ENCODE measurements at places on chromosomes 3 and 15.

DNA sequence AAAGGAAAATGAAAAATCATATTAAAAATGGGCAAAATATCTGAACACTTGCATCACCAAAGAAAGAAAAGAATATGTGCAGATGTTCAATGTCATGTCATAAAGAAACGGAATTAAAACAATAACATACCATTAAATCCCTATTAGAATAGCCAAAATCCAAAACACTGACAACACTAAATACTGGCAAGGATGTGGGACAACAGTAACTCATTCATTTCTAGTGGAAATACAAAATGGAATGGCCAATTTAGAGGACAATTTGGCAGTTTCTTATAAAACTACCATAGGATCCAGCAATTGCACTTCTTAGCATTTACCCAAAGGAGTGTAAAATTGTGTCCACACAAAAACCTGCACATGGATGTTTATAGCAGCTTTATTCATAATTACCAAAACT lies 542.5 kb upstream of the UBE2E2 start:
- DNase-seq, result no peak

- DNase-seq, result no peak
Observed at GRCh38 chr3:4061195-4061594, 242.0 kb upstream of the SETMAR start.

DNA sequence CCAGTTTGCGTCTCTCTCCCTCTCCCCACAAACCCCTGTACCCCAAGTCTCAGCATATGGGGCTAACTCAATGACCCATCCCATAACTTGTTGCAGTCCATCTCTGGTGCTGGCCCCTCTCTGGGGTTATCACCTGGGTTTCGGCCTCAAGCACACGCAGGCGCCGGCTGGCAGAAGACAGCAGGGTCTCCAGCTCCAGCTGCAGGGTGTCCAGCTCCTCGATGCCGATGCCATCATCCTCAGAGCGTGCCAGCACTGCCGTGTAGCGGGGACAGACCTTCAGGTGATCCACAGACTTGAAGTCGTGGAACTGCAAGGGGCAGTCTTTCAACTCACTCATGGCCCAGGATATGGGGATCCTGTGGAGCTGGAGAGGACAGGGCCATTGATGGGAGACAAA lies 1.1 kb downstream of the TADA3 start:
- DNase-seq, result no peak

GRCh38 chr3:192259661-192260060 lies 467.7 kb downstream of the FGF12 start:
- peak; percentile 46 for DNase-seq

- DNase-seq, result no peak
Observed at GRCh38 chr3:182470187-182470586, 323.1 kb upstream of the ATP11B start.

GRCh38 chr3:66041828-66042227 lies 3.1 kb upstream of the MAGI1 start:
- no peak for DNase-seq

GRCh38 chr3:176286476-176287085 lies 910.7 kb downstream of the TBL1XR1 start:
- no peak for DNase-seq

DNA sequence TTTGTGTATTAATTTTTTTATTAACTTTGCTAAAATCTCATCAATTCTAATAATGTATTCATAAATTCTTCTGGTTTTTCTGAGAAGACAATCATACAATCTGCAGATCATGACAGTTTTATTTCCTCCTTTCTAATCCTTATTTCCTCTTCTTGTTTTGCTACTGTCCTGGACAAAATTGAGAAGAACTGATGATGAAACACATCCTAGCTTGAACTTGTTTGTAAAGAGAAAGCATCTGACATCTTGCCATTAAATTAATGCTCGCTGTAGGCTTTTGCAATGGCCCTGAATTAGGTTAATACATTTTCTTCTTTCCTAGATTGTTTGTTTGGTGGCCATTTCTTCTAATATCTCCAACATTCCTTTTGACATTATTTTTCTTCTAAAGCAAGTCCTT lies 110.9 kb upstream of the TPM1 start:
- no peak for DNase-seq

DNA sequence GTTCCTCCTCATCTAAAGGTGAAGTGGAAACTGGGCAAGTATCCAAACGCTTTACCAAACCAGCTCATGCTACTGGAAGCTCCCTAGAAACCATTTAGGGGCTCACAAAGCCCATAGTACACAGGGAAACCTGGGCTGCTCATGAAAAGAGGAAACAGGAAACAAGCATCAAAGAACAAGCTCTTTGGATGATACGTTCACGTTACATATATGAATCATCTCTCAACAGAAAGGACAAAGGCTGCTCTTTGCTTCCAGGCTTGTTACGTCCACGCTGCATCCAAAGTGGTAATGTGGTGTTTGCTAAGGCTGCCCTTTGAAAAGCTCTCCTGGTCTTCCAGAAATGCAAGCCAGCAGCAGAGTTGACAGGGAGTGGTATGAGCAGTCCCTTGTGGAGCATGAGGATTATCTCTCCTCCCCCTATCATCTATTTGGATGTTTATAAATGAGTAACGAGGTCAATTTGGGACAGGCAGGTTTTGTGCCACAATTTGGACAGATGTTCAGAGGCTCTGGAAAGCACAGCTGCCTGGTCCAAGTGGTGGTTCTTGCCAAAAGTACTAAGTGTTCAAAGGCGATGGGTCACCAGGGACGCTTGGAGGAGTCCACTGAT lies 98.0 kb upstream of the RORA start:
- DNase-seq, result peak; percentile 72

- DNase-seq, result no peak
Observed at GRCh38 chr15:90020936-90021507, 19.9 kb downstream of the ZNF710 start.

DNA sequence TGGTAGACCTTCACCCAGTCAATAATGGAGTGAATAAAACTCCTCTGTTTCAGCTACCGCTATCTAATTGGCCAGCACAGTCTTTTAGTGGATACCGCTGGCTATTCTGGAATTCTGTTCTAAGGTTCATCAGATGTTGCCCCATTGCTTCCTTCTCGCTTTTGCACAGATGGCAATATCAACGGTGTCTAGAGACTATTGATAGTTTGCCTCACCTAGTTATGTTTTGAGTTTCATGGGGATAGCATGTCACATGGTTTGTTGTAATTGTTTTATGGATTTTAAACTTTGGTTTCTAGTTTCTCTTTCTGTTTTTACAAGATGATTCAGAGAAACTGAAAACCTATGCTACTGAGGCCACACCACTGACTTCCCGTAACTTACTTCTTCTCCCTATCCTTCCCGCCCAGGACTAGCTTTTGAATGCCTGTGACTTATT lies 2.0 kb downstream of the XRN1 start:
- peak; percentile 58 for DNase-seq

DNA sequence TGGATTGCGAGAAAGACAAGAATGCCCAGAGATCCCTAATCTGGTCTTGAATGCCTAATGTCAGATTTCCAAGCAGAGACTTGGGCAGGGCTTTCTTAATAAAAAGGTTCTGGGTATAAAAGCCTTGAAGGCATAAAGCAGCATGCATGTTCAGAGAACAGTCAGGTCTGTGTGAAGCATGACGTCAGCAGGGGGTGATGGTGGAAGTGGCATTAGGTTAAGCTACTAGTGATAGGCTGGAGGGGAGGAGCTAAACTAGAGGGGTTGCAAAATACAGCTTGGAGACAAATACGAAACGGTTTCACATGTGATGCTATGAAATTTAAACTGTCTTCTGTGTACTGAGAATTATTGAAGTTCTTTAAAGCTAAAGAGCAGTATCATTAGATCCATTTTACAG lies 125.6 kb downstream of the VPS8 start:
- no peak for DNase-seq

DNA sequence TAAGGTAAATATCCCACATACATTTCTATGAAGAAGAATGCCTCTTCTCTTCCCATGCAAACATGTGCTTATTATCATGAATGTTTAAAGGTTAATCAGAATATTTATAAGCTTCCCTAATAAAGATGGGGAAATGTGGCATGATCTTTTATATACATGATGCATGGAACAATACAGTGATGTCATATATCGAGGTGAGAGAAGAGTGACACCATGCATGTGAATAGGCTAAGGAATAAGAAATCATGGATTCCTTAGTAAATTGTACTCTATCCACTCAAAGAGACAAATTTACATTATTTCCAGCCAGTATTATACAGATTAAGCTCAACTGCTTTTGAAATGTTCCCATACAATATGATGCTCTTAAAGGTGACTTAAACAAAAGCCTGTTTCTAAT lies 1035.3 kb downstream of the ROBO1 start:
- DNase-seq, result no peak

DNA sequence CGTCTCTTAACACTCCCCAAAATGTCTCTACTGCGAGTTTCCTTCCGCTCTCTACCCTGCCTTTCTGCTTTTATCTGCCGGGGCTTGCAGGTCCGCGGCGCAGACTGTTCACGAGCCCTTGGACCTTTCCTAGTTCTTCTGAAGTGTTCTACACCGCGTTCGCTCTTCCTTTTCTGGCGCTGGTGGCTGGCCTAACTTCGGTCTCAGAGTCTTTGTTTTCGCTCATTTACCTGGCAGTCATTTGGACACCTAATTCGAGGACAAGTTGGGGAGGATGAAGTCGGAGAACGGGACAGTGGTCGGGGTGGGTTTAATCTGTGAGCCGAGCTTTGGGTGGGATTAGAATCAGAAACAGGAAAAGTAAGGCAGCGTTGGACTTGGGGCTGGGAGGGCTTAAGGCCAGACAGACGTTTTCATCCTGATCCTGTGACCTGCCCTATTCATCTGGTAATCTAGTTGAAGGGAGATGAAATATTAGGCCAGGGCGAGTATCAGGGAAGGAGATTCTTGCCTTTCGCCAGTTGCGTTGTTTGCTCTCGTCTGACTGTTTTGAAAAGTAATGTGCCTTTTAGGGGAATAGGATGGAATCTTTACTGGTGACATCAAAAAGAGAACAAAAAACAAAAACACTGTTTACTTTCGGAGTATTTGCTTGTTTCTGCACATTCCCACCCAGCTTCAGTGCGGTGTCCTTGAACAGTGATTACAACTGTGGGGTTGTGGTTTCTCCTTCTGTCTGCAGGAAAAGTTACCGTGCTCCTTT lies 1.8 kb downstream of the DIPK2A start:
- peak; percentile 42 for DNase-seq

- DNase-seq, result no peak
Observed at GRCh38 chr15:70092464-70093027, 5.2 kb downstream of the TLE3 start.

DNA sequence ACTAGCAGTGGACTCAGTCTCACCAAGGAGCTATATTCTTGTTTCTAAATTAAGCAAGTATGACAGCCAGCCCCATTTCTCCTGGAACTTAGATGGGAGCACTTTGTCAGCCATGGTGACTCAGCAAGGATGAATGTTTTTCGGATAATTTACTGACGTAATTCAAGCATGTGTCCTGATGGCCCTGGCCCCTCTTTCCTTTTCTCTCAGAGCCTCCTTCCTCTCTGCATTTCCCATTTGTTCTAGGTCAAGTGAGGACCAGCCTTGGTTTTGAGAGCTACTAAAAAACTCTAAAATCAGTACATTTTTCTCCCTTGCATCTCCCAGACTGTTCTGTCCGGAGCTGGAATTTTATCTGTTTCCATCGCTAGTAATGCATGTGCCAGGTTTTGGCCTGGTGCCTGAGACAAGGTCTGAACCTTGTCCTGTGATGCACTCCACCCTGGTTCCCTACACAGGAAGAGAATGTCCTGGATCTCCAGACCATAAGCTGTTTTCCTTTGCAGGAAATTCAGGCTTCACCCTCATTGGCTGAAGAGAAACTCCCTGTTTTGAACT lies 256.6 kb upstream of the ROPN1 start:
- peak; percentile 90 for DNase-seq

GRCh38 chr3:169755488-169755887 lies 9.4 kb downstream of the TERC start:
- DNase-seq, result no peak

GRCh38 chr15:57302640-57303257 lies 73.6 kb upstream of the CGNL1 start:
- no peak for DNase-seq

GRCh38 chr3:149314807-149315578 lies 18.4 kb downstream of the TM4SF18 start:
- peak; percentile 91 for DNase-seq

DNA sequence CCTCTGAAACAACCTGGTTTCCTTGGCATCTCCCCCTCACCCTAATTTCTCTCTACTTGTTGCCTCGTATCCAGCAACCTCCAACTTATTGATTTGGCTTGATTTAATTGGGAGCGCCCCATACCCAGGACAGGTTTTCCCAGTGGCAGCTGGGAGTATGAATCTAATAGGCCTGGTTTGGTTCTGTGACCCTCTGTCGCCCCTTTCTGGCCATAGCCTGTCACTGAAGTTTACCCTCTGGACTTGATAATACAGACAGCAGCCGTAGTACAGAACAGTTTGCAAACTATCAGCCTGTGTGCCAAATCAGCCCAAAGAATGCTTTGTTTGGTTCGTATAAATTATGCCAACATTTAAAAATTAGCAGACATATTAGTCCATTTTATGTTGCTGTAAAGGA lies 525.1 kb upstream of the GOLIM4 start:
- DNase-seq, result peak; percentile 45

- no peak for DNase-seq
Observed at GRCh38 chr3:184574515-184575417, 13.2 kb downstream of the EPHB3 start.

DNA sequence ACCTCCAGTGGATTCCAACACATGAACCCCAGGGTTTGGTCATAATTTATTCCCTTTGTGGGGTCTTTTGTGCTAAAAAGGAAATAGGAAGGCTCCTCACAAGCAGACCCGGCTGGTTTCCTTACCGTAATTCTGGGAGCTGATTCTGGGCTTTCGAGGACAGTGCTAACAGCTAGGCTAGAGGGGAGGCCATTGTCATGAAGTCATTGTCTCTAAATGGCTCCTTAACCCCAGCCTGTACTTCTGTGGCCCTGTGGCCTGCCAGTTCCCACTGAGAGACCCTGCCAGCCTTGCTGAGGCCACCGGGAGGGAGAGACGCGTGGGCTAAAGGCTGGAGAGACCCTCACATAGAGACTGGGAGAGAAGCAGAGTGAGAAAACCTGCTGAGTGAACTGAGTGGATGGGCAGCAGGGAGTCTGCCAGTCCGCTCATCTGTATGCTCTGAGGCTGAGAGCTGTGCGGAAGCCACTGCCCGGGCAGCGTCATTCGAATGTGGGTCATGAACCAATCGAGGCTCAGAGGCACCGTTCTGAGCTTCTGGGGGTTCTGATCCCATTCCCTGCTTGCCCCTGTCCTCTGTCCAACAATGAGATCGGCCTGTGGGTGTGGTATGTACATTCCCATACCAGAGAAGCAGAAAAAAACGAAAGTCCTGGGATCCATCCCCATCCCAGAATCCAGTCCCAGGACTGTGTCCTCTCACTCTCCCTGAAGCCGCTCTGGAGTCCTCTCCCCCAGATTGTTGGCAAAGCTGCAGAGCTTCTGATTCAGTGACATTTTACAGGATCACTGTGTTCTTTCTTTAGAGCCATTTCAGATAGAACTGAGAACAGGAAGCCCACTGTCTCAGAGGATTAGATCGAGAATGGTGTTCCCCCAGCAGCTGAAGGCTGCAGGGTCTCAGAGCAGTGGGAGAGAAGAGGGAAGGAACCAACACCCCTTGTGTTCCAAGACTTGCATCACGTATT lies 21.3 kb upstream of the DGKG start:
- DNase-seq, result no peak

Measured in HT1080 (cell line).